ENCODE measurements at places on chromosomes 5 and 9.

GRCh38 chr5:151799407-151799806 lies 27.7 kb downstream of the G3BP1 start:
- DNase-seq: no peak

DNA sequence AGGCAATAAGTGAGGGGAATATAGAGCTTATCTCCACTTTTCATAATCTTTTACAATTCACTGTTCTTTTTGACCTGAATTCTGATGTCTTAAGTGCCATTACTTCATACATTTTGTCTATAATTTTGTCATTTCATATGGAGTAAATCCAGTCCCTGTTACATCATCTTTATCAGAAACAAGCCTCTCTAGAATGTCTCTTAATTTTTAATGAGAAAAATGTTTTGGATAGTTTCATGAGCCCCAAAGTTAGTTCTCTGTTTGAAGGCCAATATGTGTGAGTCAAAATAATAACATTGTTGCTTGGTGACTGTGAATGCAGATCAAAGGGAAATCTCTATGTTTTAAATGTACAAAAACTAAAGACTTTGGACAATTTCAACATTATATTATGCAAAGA lies 329.6 kb upstream of the ARRDC3 start:
- no peak for DNase-seq

DNA sequence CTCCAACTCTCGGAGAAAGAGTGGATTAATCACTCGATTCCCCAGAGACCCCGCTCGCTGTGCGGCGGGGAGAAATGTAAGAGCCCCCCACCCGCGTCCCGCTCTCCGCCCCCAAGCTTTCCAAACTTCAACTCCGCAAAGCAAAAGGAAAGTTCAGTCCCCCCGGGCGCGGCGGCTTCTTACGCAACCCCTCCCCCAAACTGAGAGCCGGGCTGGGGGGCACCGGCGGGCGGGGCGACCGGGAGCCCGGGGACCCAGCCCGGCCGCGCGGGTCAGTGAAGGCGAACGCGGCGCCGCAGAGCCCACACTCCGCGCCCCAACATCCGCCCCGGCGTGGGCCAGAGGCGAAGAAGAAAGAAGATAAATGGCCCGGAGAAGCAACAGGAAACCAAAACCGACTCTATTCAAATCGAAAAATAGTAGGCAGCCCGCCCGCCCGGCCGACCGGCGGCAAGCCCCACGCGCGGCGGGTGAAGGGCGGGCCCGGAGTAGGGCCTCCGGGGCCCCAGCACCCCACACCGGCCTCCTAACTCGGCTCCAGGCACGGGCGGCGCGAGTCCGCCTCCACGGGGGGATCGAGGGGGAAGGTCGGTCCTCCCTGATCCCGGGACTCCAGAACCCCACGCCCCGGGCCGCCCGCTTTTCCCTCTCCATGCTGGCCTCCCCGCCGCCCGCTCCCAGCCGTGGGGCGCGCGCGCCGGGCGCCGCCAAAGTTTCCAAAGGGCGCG lies 720 bp downstream of the NOTCH1 start:
- DNase-seq: no peak

DNA sequence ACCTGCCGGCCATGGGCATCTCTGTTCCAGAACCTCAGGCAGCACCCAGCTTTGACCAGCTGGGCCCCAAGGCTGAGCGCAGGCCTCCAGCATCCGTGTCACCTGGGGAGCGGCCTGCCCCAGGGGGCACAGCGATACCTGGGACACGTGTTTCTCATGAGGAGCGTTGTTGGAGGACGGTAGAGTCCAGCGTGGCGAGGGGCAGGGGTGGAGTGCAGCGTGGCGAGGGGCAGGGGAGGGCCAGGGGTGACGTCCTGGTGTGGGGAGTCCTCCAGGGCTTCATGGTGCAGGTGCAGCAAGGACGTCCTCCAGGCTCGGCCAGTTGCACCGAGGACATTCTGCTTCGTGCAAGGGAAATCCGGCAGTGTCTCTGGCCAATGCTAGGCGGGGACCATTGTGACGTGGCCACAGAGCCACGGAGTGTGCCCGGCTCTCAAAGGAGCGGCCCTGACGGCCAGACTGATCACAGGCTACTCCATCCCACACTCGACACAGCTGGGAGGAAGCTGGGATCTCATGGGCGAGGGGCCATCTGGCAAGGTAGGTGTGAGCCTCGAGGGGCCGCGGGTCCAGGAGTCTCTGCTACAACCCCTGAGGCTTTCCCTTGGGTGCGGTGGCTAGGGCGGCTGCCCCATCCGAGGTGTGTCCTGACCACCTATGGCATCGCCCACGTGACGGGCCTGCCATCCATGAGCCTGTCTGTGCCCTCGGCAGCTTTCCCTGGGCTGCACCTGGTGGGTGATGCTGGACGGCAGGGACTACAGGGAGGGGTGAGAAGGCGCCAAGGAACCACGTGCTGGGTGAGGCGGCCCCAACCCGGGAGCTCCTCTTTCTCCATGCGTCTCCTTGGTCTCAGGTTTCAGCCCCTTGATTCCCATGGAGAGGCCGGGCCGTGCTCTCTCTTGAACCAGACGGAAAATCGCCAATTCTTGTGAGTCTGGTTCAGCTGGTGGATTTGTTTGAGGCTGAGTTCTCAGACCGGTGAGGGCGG lies 33.8 kb downstream of the SLC9A3 start:
- no peak for DNase-seq

DNA sequence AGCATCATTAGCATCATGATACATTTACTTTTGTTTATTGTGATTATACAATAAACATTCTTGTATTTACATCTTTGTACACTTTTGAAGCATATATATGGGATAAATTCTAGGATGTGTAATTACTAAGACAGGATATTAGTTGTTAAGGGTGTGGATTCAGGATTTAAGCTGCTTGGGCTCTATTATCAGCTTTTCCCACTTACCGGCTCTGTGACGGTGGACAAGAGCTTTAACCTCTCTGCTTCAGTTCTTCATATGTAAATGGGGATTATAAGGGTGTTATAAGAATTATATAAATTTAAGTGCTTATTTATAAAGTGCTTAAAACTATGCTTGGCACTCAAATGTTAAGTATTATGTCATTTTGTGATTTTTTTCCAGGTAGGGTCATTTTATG lies 131.1 kb downstream of the FER start:
- DNase-seq: no peak

DNA sequence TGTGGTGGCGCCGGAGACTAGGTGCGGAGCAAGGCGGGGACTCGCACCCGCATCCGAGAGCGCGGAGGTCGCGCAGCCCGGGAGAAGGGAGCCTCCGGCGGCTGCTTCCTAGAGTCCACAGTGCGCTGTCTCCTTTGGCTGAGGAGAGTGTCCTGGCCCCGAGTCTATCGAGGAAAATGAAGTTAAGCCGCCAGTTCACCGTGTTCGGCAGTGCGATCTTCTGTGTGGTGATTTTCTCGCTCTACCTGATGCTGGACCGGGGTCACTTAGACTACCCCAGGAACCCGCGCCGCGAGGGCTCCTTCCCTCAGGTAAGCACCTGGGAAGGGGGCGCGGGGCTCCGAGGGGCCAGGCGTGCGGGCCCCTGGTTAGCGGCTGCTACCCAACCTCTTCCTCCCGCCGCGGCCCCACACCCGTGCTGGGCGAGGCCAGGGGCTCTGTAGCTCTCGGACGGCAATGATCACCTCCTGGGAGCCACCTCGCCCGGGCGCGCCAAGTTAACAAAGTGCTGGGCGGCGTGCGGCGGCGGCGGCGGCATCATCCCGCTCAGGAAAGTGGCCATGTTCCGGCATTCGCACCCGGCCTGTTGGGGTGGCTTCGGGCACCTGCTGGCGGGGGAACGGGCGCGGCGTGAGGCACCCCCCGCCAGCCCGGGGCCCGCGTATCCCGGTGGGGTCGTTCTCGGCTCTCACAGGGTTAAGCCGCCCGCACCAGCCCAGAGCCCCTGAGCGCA lies 681 bp downstream of the MAN2A1 start:
- DNase-seq: no peak

DNA sequence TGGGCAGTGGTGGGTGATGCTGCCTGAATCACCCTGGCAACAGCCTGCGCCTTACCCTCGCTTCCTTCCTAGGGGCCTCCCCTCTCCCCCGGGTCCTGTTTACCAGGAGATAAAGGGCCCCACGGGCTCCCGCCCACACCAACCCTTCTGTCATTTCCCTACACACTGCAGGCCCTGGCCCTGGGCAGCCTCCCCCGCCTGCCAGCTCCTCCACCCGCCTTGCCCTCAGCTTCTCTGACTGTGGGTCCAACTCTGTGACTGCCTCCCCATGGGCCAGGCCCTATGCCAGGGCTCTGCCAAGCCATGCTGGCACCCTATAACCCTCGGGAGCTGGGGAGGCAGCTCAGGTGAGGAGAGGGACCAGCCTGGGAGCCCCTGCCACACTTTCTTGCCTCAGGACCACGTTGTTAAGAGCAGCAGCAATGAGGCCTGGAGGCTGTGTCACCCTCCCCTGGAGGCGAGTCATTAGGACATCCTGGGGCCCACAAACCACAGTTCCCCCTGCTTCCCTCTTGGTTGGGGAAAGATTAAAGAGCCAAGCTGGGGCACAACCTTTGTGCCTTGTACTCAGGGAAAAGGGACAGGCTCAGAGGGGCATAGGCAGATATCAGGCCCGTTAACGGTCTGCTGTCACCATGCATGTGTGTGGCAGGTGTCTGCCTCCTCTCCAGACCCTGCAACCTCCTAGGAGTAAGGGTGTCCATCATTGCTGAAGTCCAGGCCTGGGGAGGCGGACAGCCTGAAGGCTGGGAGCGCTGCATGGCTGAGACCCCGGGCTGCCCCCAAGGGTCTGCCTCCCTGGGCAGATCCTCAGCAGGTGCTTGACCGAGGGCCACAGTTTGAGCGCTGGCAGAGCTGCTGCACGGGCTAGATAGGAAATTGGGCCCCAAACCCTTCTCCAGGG lies 2.8 kb downstream of the MGAT4B start:
- no peak for DNase-seq

- DNase-seq: no peak
Observed at GRCh38 chr5:82129723-82130285, 148.3 kb downstream of the RPS23 start.

DNA sequence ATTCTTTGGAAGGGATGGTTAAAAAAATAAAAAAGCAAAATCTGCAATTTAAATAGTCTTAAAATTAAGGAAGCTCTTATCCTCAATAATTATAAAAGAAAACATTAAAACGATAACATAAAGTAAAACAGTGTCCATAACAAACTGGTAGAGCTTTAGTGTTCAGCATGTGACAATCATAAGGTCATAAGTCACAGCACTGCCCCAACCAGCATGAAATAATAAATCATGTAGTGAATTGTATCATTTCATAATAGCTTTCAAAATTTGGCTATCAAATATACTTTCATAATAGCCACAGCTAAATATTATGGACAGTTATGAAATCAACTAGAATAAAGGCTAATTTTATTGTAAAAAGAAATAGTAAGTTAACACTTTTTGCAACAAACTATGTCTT lies 10.0 kb downstream of the NR3C1 start:
- DNase-seq: no peak

Measured in T1000 (cell line).